ENCODE measurements at places on chromosomes 12 and 14. TPM values are rescaled to one million over a fixed set of nuclear protein-coding genes. Genes with fewer than 3 reads are reported as not detected.
A peak's percentile ranks its signal among the peaks of the same experiment; 100 is the strongest.

DNA sequence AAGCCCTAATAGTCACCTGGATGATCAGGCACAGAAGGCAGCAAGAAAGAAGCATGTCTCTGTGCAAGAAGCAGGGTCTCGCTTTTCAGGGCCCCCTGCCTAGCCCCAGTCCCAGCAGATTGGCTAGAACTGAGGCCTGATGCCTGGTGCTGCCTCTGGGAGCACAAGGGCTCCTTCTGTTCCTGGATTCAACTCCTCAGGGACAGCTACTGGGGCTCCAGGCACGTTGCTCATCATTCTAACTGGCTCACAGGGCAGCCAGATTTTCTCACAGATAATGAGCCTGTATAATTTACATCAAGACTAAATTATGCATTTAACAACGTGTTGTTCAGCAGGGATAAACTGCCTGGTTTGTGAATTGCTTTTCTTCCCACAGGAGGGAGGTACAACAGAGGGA lies 106.5 kb upstream of the PLXNC1 start:
- peak; percentile 33 for DNase-seq

GRCh38 chr14:56738020-56738419 lies 72.3 kb downstream of the OTX2 start:
- no peak for DNase-seq

GRCh38 chr14:73785336-73785833 lies 66.2 kb upstream of the PTGR2 start:
- DNase-seq, result no peak

GRCh38 chr12:93502802-93503623 lies 35.7 kb downstream of the MRPL42 start:
- peak; percentile 37 for DNase-seq

- peak; percentile 72 for DNase-seq
Observed at GRCh38 chr14:87805315-87805723, 187.7 kb downstream of the GALC start.

- no peak for DNase-seq
Observed at GRCh38 chr12:26090836-26091510, 33.9 kb downstream of the BHLHE41 start.

DNA sequence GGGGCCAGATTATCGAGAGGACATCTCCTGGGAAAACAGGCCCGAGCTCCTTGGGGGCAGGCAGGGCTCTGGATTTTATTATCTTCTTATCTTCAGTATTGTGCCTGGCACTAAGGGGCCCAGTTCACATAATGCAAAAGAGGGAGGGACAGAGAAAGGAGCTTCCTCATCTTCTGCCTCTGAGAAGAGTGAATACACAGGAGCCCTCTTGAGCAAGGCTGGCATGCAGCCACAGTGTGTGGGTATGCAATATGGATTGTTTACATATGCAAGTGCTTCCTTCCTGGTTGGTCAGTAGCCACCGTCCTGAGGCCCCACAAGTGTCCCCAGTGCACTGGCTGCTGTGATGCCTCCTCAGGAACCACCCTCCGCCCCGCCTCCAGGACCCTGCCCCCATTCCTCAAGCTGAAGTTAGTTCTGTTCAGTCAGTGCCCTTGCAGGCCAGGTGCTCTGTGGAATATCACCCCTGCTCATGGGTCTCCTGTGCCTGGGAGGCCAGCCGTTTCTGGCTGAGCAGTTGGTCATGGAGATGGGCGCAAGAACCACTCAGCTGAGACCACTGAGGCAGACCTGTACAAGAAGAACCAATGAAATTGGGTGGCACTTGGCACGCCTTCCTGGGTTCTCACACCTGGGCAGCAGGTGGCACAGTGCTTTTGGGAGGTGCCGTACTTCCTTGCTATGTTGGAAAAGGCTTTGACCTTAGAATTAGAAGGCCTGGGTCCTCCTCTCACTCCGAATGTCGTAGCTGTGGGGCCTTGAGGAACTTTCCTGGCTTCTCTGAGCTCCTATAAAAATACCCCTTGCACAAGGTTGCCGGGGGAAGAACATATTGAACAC lies 35.1 kb upstream of the ACTN1 start:
- DNase-seq, result no peak

- no peak for DNase-seq
Observed at GRCh38 chr12:46933947-46934346, 108.2 kb upstream of the SLC38A4 start.

DNA sequence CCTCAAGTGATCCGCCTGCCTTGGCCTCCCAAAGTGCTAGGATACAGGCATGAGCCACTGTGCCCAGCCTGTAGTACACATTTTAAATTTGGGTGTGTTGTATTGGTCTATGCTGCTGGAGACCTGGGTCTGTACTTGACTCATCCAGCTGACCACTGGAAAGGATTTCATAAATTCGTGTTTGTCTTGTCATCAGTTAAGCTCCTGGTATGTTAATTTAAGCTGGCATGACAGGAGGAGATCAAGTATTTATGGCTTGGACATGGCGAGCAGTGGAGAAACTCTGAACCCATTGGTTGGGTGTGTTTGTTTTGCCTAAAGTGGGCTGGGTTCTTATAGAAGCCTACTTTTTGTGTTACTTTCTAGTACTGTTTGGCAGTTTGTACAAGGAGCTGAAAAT lies 24.2 kb downstream of the YY1 start:
- DNase-seq, result no peak

DNA sequence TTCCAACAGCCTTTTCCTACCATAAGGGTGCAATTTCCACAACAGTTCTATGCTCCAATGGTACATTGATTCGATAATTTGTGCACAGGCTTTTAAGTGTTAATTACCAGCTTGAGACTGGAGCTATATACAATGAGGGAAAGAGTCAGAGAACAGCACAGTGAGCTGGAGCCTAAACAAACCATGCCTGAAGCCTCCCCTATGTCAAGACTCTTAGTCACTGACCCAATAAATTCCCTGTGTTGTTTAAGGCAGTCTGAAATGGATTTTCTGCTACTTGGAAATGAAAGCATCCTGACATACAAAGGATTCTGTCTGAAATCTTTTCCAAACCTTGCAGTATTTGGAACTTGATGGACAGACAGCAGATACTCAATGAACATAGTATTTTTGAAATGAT lies 149.0 kb downstream of the EFCAB11 start:
- DNase-seq, result no peak

- DNase-seq, result no peak
Observed at GRCh38 chr14:23610090-23610814, 25.9 kb upstream of the DHRS2 start.

GRCh38 chr14:64628940-64629408 lies 75.2 kb upstream of the PLEKHG3 start:
- DNase-seq, result no peak

- no peak for DNase-seq
Observed at GRCh38 chr12:13764748-13765147, 216.7 kb downstream of the GRIN2B start.

DNA sequence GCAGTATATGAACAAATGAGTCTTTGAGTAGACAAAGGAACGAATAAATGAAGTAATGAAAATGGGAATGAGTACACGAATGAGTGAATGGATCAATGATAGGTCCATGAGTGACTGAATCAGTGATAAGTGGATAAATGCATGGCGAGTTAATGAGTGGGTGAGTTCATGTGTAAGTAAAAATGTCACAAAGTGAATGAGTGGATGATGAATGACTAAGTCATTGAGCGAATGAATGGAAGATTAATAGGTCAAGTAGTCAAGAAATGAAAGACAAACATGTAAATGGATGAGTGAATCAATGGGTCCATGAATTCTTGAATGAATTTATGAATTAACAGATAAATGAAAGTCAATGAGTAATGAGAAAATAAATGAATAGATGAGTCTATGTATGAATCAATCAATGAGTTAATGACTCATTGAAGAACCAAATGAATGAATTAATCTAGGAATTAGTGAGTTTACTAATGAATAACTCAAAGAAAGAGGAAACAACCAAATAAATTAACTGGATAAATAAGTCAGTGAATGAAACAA lies 97.3 kb upstream of the RTL1 start:
- DNase-seq, result no peak

- DNase-seq, result no peak
Observed at GRCh38 chr12:123131879-123132402, 18.9 kb downstream of the PITPNM2 start.

GRCh38 chr12:76764856-76765255 lies 941 bp downstream of the ZDHHC17 start:
- no peak for DNase-seq

GRCh38 chr14:54369343-54369742 lies 27.5 kb upstream of the CDKN3 start:
- no peak for DNase-seq

DNA sequence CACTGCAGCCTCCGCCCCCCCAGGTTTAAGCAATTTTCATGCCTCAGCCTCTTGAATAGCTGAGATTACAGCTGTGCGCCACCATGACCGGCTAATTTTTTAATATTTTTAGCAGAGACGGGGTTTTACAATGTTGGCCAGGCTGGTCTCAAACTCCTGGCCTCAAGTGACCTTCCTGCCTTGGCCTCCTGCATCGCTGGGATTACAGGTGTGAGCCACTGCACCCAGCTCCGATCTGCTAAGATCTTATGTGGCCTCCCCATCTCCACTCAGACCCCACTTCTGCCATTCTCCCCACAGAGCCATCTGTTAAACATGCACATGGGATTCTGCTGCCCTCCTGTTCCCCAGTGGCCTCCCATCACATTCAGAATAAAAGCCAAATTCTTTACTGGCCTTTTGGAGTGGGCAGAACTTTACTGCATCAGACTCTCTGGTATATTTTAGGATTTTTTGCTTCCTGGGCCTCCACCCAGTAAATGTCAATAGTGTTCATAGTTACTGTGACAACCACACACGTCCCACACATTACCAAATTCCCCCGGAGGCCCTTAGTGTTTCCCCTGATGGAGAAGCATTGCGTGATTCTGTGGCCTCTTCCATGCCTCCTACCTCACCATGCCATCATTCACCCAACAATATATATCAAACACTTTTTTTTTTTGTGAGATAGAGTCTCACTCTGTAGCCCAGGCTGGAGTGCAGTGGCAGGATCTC lies 96.3 kb downstream of the PTPN11 start:
- DNase-seq, result no peak

DNA sequence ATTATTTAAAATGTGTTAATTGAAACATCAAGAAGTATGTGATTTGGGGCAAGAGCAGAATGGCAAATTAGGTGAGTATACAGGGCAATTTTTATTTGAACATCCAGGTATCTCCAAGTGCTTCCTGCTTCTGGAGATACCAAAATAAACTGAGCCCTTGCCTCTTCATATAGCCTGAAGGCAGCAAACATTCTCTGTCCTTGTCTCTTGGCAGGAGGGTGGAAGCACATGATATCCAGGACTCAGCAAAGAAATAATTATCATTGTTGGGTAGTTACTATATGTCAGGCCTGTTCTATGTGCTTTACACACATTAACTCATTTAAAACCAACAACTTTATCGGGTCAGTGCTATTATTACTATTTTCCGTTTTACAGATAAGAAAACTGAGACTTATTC lies 12.5 kb downstream of the LIN7A start:
- DNase-seq, result no peak

- DNase-seq, result no peak
Observed at GRCh38 chr12:67929384-67929772, 59.9 kb upstream of the IFNG-AS1 start.

DNA sequence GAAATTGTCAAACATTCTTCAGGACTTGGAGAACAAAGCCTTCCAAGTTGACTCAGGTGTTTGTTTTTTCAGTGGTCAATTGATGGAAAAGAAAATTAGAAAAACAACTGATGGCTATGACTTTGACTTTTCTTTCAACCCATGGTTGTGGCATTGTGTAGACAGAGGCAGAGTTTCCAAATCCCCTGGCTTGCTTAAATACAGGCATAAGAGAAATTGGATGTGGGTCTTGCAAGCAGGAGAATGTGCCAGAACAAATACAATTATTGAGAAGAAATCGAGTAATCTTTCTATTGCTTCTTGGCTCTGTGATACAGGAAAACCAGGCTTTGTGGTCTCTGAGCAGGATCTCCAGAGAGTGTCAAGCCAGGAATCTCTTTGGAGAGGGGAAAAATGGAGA lies 40.9 kb upstream of the FRMD6 start:
- no peak for DNase-seq

- no peak for DNase-seq
Observed at GRCh38 chr12:54879150-54879549, 24.8 kb downstream of the MUCL1 start.

SSTR1 gene
- total RNA-seq, result 8.2 TPM

TAS2R9 gene
- not detected for total RNA-seq

OLR1 gene
- not detected for total RNA-seq

PLEKHH1 gene
- 32.4 TPM for total RNA-seq

PRH1 gene
- total RNA-seq, result 33.3 TPM

CD27 gene
- total RNA-seq, result not detected

PHLDA1 gene
- total RNA-seq, result 169 TPM

EMP1 gene
- total RNA-seq, result not detected

PRPF40B gene
- total RNA-seq, result 26.4 TPM

DPPA3 gene
- not detected for total RNA-seq

KIF5A gene
- 314 TPM for total RNA-seq

Measured in glutamatergic neuron (in vitro differentiated cells).